RPMI7951 (cell line): ENCODE measurements at places on chromosomes 3 and 15. TPM values are rescaled to one million over a fixed set of nuclear protein-coding genes. Genes with fewer than 3 reads are reported as not detected.

GRCh38 chr15:72175186-72176044, 22.2 kb downstream of the GRAMD2A start:
- DNase-seq = peak; percentile 15

DNA sequence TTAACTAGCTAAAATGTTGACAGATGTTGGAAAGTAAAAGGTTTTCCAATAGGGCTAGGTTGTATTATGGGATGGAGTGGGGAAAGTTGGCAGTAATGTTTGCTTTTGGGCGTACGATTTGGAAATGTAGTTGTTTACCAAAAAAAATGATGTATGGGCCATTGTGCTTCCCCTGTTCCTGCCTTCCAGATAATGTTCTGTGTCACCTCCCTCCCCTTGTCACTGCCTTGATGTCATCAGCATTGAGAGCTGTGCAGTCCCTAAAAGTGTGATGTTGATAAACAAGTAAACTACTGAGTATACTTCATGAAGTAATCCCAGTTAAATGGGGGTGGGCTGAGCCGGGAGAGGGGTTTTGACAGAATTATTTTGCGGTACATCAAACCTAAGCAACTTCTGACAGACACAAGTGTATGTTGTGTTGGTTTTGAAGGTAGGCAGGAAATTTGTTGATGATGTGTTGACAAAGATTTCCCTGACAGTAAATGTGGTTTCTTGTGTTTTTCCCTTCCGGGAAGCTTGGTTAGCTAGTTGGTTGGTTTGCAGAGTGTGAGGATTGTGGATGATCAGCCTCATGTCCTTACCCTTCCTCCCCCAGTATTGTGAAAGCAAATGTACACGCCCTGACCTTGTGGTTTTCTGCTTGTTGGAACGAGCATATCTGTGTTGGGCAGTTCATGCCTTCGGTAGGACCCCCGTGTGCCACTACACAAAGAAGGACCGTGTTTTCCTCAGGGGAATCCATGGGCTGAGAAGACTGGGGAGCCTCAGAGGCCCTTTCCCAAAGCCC, 87.3 kb downstream of the PGPEP1L start:
- no peak for DNase-seq

- DNase-seq = peak; percentile 45
Observed at GRCh38 chr15:69031013-69032001, 16.8 kb downstream of the NOX5 start.

GRCh38 chr15:85559530-85559929, 179.1 kb downstream of the AKAP13 start:
- no peak for DNase-seq

DGKG gene
- total RNA-seq = 15.3 and 17.3 TPM in 2 replicates

ABHD6 gene
- total RNA-seq = 19.5 and 20.1 TPM in 2 replicates

GRCh38 chr3:31770822-31771326, 210.2 kb downstream of the OSBPL10 start:
- no peak for DNase-seq

DNA sequence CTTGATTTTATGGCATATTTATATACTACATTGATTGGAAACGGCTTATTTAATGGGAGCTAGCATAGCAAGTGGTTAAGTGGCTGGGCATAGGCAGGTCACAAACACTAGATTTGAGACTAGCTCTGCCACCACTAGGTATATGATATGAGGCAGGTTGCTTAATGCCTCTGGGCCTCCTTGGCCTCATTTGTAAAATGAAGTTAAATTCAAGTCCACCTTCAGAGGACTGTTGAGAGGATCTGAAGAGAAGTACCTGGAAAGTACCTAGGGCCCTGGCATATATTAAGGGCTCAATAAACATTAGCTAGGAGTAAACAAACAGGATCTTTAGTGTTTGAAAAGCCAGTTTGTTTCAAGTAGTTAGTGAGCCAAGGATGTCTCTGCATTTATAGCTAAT, 166.4 kb upstream of the FEZF2 start:
- DNase-seq = no peak

ZCWPW2 gene
- total RNA-seq = 0.20 and 0.36 TPM in 2 replicates

GOLGA6L4 gene
- 0.68 and 0.72 TPM in 2 replicates for total RNA-seq

SCG3 gene
- total RNA-seq = not detected in 2 replicates

- no peak for DNase-seq
Observed at GRCh38 chr3:43087249-43087776, 18.6 kb downstream of the POMGNT2 start.

- peak; percentile 12 for DNase-seq
Observed at GRCh38 chr3:185361920-185362319, 1.0 kb upstream of the MAP3K13 start.

DNA sequence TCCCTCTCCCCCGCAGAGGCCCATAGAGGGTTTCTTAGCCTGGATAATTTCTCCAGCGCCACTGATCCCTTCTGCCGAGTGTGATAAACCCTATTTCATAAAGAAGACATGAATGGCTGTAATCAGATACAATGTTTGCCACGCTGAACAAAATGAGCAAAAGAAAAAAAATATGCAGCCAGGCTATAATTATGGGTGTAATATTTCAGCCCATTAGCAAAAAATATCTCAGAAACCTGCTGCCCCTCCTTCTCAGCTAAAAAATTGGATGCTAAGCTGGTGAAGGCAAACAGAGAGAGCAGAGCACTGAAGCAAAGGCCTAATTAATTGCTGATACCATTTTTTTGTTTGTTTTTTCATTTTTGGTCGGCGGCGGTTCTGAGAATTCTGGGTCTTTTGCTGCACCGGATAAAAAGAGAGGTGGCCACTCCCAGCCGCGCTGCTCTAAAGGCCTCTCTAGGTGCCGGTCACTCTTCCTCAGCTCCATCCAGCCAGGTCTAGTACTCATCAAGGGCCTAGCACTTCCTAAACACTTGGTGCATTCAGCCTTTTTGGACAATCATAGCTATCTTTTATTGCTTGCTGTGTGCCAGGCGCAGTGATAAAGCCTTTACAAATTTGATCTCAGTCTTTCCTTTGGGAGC, 128.7 kb upstream of the TLE3 start:
- no peak for DNase-seq

DNA sequence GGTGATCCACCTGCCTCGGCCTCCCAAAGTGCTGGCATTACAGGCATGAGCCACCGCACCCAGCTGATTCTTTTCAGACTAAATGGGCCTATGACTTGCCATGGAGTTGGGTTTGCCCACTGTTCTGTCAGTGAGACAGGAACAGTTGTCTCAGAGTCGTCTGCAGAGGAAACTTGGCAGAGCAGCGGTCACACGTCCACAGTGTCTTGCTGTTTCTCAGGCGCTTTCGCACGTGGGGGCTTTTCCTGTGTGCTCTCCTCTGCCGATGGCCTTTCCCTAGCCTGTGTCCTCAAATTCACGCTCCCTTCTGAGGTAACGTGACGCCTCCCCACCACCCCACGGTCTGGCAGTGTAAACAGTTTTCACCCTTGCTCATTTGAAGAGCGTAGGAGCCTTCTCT, 11.3 kb downstream of the TMEM44 start:
- DNase-seq = no peak

GRCh38 chr3:72247645-72248388, 462.9 kb upstream of the PROK2 start:
- no peak for DNase-seq

COL6A5 gene
- total RNA-seq = not detected in 2 replicates

UROC1 gene
- not detected in 2 replicates for total RNA-seq

SMARCC1 gene
- 35.6 and 38.7 TPM in 2 replicates for total RNA-seq

GRCh38 chr3:148265841-148266240, 431.9 kb upstream of the AGTR1 start:
- DNase-seq = no peak

DNA sequence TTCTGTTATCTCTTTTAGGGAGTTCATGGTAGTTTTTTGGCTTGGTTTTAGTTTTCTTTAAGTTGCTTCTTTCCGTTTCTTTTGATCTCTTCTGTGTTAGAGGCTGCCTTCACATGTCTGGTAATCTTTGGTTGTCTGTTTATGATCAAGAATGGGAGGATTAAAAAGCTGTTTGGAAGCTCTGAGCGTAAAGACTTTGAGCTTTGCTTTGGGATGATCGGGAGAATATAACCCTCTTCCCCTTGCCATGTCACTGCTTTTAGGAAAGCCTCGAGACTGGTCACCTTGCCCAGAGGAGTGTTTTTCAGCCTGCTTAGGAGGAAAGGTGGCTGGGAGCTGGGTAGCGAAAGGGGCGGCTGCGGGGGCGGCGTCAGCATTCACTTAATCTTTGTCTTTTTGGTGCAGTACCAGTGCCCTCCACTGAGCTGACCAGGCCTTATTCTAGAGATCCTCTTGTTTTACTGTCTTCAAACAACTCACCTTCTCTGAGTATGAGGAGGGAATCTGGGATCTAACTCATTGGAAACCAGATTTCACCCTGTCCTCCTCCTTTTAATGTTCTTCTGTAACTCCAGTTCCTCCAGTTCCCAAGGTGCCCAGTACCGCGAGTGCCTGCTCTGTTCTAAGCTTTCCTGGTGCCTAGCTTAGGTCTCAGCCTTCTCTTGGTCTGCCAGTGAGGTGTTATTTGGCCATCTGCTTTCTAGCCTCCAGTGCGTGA, 15.5 kb downstream of the TATDN2 start:
- DNase-seq = peak; percentile 46

GRCh38 chr3:161914703-161915417, 418.3 kb downstream of the OTOL1 start:
- DNase-seq = peak; percentile 63

VIPR1 gene
- total RNA-seq = 186 and 215 TPM in 2 replicates
